ENCODE measurements at places on chromosomes 1 and 21.

DNA sequence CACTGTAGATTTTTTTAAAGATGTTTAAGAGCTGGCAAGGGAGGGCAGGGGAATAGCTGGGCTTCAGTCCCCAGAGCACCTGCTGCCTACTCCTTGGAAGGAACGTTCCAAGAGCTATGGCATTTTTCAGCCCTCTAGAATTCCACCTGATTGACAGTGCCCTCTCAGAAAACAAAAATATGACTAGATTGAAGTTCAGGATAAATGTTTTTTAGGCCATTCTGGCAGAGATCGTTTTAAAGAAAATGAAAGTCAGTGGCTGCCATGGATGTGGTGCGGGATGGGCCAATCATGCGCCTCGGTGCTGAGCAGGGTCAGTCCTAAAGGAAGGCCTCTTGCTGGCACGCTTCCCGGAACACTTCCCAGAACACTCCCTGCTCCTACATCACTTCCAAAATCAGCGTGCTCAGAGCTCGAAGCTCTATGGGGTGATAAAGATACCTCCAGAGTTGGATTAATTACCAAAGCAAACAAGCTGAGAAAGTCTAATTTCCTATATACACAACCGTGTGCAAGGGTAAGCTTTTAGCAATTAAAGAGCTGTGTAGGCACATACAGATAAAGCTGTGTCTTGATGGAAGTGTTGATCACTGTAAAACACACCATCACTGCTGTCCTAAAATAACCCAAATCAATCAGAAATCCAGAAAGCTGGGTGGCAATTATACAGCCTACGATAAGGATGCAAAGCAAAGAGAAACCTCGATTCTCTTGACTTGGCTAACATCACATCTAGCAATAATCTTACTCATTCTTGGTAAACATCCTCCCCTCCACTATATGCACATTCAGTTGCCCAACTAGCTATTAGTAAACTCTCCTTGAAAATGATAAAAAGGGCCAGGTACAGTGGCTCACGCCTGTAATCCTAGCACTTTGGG is 34.6 kb downstream of the TGFBR3 start:
- DNase-seq: no peak

GRCh38 chr1:55309786-55310504 is 94.8 kb upstream of the USP24 start:
- no peak for DNase-seq

DNA sequence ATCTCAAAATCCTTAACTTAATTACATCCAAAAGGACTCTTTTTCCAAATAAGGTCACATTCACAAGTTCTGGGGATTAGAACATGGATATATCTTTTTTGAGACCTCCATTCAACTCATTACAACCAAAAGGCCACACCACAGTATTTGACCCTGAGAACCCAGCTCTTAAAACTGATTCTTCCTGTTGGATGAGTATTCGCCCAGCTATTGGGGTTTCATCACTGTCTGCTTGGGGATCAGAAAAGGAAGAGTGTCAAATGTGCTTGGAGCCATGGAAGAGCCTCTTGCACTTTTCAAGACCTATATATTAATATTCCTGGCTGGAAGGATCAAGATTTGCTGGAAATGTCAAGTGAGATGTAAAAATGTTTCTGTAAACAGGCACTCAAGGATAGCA is 5.4 kb upstream of the TINAGL1 start:
- no peak for DNase-seq

DNA sequence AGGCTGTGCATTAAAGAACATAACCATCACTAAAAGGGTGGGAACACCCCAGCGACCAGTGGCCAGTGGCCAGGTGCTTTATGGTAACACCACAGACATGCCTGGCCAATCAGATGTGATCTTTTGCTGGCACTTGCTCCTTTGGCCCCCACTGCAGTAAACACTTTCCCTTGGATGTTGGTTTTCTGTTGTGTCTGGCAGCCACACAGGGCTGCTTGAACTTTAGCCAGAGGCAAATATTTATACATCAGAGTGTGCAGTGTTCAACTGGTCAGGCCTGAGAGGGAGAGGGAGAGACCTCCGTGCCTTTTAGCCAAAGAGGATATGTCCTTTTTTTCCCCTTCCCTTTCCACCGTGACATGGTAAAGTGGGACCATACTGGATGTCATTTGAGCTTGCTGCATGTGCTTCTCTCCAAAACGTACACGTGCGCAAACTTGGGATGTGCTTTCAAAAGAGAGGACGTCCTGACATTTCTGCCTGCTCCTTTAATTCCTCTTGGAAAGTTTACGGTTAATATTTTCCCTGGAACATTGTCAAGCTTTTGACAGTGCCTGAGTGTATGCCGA is 101.2 kb downstream of the NFIA start:
- no peak for DNase-seq

DNA sequence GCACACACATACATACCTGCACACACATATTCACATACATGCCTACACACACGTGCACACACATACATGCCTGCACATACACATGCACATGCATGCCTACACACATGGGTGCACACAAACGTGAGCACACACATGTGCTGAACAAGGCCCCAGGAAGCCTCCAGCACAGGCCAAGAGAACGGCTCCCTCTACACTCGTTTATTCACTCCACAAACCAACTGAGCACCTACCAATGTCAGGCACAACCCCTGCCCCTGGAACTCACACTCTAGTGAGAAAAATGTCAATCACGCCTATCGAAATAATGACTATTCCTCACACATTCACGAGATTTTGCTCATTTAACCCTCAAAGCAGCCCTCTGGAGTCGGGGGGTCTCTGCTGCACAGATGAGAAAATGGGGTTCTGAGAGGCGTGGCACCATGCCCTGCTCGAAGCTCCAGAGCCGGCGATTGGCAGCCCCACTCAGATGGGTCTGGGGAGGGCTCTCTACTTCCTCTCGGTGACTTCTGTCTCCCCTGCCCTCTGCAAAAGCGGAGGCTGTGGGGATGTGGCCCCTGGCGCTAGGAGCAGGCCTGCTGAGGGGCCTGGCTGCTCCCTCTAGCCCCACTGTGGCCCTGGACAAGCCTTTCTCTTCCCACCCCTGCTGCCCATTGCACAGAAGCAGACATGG is 90.2 kb upstream of the RUNX3 start:
- no peak for DNase-seq

GRCh38 chr1:212987702-212988322 is 27.9 kb downstream of the ANGEL2 start:
- no peak for DNase-seq

DNA sequence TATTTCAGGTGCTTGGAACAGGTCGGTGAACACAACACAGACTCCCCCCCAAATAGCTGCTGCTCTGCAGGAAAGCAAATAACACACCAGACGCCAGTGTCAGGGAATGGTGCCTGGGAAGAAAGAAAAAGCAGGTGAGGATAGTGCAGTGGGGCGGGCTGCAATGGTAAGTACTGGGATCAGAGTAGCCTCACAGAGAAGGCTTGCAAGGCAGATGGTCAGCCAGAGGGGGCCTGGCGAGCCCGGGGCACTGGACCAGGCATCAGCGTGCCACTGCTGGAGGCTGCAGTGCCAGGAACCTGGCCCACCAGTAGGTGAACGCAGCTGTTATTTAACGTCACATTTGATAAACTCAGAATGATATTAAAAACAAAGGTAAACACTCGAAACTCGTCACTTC is 60.0 kb downstream of the POFUT2 start:
- DNase-seq: no peak

DNA sequence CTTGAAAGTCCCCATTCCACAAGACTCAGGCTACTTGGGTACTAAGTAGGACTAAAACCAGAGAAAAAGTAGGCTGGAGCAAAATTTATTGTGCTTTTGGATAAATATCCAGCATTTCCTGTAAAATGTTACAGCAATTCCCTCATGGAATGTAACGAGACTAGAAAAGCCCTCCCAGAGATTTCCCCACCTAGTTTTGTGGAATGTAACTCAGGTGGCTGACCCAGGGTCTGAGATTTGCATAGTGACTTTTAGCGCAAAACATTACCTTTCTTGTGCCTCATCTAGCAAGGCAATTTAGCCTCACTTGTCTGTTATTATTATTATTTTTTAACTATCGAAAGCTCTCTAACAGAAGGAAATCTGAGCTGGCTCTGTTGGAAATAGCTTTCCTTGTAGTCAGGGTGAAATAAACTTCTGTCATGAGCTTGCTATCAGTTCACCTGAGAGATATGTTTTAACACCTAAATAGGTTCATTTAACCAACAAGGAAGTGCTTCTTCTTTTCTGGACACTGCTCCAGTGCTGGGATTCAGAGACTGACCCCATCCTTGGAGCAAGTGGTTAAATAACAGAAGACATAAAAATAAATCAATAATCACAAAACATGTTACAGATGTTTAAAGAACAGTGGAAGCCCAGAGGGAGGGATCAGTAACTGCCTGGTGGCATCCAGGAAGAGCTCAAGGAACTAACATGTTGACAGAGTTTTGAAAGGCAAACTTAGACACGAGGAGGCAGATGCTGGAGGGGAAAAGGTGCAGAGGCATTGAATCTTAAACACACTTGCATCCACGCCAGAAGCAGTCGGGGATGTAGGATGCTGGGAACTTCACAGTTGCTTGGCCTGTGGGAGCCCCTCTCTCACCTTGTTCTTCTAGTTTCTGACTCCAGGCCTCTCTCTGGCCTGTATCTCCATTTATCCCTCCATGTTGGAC is 68.3 kb upstream of the RHOU start:
- DNase-seq: no peak

- DNase-seq: no peak
Measured at GRCh38 chr21:17925899-17926298, 106.7 kb upstream of the C21orf91 start.

GRCh38 chr1:97870589-97870988 is 50.2 kb downstream of the DPYD start:
- DNase-seq: no peak

DNA sequence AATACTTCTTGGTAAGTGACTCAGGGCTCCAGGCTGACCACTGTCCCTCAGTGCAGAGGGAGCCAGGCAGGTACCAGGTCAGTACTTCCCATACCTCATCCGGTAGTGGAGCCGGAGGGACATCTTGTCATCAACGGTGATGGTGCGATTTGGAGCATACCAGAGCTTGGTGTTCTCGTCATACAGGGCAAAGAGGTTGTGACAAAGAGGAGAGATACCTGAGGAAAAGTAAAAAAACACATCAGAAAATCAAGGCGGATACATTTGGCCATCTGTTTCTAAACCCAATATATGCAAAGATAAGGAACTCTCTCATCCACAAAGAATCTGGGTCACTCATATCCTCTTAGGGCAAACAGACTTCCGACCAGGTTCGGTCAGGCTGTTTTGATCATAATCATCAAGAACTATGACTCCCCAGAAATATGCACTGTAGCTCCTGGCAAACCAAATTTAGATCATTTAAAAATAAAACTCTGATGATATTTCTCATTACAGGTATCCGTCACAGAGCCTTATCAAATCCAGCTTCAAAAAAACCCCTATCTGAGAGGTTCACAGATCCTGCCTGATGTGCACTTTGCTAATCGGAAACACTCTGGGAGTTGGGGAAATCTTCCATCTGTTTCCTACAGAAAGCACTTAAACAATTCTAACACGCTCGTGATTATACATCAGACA is 87.3 kb downstream of the JAK1 start:
- DNase-seq: no peak

DNA sequence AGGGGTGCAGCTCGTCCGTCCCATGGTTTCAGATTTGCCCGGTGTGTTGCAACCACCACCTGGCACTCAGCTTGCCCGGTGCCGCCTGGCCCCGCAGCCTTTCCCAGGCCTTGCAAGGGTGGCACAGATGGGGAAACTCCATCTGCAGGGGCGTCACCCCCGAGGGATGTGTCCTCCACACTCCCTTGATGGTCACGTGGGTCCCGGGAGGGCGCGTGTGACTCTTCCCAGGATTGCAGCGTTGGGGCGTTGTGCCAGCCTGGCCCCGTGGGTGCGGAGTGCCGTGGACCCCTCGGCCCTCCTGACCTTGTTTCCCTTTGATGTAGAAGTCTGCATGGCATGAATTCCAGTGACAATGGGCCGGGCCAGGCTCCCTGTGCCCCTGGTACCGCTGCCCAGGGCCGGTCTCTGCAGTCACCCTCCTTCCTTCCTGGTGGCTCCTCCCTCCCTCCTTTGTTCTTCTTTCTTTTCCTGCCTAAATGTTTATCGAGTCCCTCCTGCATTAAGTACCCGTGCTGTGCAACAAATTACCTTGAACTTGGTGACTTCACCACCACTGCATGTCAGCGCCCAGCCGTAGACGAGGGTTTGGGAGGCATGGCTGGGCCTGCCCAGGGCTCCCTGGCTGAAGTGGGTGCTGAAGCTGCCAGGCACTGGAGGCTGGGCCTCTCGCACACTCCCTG is 22.9 kb downstream of the RRP1 start:
- no peak for DNase-seq

DNA sequence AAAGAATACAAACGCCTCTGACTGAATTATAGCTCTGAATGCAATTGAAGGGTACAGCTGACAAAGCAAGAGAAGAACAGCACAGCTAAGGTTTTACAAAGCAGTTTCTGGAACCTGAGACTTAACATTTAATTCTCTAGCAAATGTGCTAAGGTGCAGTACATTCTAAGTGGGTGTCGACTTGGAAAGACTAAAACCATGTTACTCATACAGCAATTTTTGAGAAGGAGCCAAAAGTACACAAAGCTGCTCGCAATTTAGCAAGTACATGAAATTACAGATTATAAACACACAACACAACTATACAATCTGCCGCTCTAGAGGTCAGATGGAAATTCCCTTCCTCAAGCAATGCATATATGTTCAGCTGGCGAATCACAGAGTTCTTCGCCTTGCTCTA is 121.9 kb downstream of the TIAM1 start:
- no peak for DNase-seq

DNA sequence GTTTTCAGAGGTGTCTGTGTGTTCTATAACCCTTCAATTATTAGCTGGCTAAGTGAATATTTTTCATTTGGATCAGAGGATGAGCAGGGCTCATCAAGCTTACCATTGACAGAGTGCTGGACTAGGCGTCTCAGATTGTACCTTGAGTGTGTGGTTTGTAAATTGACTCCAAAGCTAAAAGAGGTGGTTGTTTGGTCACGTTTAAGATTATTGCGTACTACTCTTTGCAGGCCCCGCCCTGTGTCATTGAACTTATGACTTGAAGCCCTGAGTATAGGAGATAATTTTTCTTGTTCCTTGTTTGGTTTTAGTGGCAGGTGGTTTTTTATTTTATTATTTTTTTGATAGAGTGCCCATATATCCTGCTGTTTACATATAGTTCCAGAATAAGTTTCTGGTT is 17.7 kb downstream of the MRPS6 start:
- DNase-seq: no peak

- no peak for DNase-seq
Measured at GRCh38 chr1:55073187-55073916, 34.0 kb downstream of the PCSK9 start.

- no peak for DNase-seq
Measured at GRCh38 chr1:177568622-177569021, 397.9 kb downstream of the BRINP2 start.

Measured in stimulated activated naive CD8-positive, alpha-beta T cell treated with anti-CD3 and anti-CD28 coated beads, Interleukin-15, amount 100 ng/mL, for 72 hours (primary cell).